ENCODE measurements at places on chromosomes 4 and X.

DNA sequence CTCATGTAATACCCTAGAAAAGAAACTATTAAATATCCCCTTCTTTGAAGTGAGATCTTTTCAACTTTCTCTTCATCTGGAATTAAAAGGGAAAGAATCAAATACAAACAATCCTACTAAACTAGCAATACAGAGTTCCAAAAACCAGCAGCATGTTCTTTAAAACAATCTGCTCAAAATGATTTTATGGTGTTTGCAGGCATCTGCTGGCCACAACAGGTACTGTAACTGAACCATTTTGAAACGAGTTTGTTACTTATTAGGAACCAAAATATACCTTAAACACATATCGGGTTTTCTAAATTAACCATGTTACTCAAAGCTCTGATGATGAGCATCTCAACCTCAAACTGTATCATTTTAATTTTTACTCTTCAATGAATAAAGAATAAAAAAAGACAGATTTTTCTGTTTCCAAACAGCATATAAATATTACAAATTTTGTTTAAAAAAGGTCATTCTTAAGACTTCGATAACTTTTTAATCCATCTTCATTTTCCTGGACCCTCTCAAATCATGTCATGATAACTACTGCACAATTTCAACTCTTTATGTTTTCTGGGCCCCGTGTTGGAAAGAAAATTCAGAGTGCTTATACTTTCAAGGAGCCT, 56.5 kb downstream of the ARAP2 start:
- H3K36me3 ChIP-seq, result peaks cover 30% of the 10 kb centered on the region
- H3K27me3 ChIP-seq, result no peaks in the 10 kb centered on the region
- H3K4me3 ChIP-seq, result no peak overlapping the region
- no peak for DNase-seq
- H3K27ac ChIP-seq, result peak overlapping the region; percentile 67

DNA sequence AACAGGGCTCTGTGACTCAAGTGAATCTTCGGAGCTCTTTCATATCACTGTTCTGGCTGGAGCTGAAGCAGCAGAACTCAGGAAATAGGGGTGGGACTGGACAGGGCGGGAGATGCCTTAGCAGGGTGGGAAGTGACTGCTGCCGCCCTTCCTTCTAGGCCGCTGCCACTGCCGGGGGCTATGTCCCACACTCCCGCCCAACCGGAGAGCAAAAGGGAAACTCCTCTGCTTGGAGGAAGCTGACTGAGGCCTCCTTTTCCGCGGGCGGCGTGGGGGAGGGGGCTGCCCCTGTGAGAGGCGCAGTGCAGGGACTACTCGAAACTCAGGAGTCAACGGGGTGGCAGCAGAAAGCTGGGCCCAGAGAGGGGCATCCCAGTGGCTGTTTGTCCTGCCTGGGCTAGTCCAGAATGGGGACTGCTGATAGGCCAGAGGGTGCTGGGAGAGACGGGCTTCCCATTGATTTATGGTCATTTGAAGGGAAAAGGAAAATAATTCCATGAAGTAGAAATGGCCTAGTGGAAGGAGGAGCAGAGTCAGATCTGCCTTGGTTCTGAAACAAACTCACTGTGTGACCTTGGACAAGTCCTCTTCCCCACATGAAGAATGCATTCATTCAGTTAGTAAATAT, 36.9 kb downstream of the STARD8 start:
- H3K36me3 ChIP-seq, result no peaks in the 10 kb centered on the region
- peaks cover 4% of the 10 kb centered on the region for H3K4me1 ChIP-seq
- DNase-seq, result no peak
- peaks cover 35% of the 10 kb centered on the region for H3K27me3 ChIP-seq

DNA sequence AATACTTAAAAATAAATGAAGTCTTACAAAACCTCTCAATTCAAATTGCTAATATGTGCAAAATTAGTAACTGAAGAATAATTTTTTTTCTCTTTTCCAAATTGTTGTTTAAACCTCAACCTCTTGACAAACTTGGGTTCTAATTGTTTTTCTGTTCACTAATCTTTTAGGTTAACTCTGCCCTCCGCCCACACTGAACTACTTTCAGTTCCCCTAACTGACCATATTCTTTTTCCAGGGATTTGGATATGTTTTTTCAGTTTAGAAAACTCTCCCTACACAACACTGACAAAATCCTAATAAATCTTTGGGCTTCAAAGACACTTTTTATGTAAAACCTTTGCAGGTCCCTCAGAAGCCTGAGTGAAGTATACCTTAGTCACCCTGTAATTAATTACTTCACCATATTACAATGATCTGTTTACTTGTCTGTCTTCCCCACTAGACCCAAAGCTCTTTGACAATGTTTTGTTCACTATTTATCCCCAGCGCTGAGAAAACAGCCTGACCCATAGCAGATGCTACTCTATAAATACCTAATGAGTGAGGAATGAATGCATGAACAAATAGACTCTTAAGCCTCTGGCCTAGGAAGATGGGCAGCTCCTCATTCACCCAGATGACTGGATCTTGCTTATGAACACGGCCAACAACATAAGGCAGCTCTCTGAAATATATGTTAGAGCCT, 134.9 kb downstream of the MAML3 start:
- H3K27ac ChIP-seq, result no peak overlapping the region
- H3K27me3 ChIP-seq, result peaks cover 4% of the 10 kb centered on the region
- H3K4me1 ChIP-seq, result no peaks in the 10 kb centered on the region
- H3K4me3 ChIP-seq, result no peak overlapping the region
- no peaks in the 10 kb centered on the region for H3K36me3 ChIP-seq

DNA sequence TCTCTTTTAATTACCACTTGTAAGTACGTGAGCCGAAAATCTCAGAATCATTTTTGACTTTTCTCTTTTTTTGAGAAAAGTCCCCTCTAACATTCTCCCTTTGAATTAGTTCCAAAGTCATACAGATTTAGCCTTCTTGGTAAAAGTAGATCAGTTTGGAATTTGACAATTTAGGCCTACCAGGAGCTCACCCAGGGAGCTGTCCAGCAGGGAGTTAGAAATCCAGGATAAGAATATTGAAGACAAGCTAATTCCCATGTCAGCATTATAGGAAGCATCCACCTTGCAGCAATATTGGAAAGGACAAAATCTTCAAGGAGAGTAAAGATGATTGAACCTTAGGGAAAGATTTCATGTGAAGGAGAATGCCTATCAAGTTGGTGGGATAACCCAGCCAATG, 352.2 kb upstream of the CPEB2 start:
- H3K4me3 ChIP-seq, result no peak overlapping the region
- H3K36me3 ChIP-seq, result no peaks in the 10 kb centered on the region
- peaks cover 3% of the 10 kb centered on the region for H3K4me1 ChIP-seq
- H3K27me3 ChIP-seq, result no peaks in the 10 kb centered on the region

DNA sequence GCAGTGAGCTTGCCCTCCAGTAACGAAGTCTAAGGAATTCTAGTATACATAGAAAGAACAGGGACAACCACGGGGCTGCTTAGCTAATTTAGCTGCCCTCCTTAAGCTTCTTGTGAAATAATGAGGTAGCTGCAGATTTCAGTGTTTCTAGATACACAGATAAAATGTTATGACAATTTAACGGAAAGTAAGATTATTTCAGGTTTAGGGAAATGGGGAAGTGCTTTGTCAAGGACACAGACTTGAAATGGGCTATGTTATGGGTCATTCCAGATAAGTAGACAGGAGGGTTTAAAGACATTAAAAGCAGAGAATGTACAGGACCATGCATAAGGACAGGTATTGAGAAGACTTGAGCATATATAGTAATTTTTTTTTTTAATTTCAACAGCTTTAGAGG, 34.2 kb upstream of the ZNF518B start:
- H3K27ac ChIP-seq, result no peak overlapping the region
- H3K4me1 ChIP-seq, result peaks cover 5% of the 10 kb centered on the region
- H3K27me3 ChIP-seq, result peaks cover 46% of the 10 kb centered on the region
- no peak for DNase-seq
- no peak overlapping the region for H3K4me3 ChIP-seq
- no peaks in the 10 kb centered on the region for H3K36me3 ChIP-seq

GRCh38 chrX:12060489-12061260, 77.6 kb upstream of the FRMPD4 start:
- H3K27ac ChIP-seq, result no peak overlapping the region
- H3K27me3 ChIP-seq, result no peaks in the 10 kb centered on the region
- no peak for DNase-seq
- H3K4me1 ChIP-seq, result no peaks in the 10 kb centered on the region
- H3K4me3 ChIP-seq, result no peak overlapping the region

Measured in effector memory CD8-positive, alpha-beta T cell (primary cell).